Stimulated activated CD4-positive, alpha-beta T cell treated with anti-CD3 and anti-CD28 coated beads, Interleukin-1b, Interleukin-23, amount 100 ng/mL, for 24 hours (primary cell): ENCODE measurements at places on chromosomes 3 and 15.

DNA sequence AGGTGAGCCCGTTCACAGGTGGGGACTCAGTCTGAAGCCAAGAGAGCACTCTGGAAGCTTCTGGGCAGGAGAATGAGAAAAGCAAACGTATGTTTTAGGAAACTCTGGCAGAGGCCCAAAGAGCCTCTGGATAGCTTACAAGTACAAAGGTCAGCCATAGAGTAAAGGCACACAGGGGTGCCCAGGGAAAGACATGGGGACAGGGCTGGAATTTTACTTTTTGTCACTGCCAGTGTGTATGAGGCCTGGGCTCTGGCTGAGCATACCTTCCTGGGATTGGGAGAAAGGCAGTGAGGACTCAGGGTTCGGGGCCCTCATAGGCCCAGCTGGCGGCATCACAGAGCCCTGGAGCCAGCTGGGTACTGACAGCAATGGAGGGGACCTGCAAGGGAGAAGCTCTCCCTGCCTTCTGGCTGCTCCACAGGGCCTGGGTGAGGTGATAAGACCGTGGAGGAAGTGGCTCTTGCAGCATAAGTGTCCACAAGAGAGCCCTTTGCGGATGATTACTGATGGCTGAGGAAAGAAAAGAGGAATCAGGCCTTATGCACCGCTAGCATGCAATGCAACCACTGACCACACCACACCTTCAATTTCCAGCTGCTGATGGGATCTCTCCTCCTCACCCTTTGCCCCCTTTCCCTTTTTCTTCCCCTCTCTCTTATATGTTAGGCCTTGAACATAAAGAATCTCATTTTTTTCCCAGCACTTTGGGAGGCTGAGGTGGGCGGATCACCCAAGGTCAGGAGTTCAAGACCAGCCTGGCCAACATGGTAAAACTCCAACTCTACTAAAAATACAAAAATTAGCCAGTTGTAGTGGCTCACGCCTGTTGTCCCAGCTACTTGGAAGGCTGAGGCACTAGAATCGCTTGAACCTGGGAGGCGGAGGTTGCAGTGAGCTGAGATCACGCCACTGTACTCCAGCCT, 25.1 kb upstream of the BCL2L10 start:
- no peak for DNase-seq

- no peak for DNase-seq
Measured at GRCh38 chr3:13041113-13041776, 32.0 kb downstream of the IQSEC1 start.

DNA sequence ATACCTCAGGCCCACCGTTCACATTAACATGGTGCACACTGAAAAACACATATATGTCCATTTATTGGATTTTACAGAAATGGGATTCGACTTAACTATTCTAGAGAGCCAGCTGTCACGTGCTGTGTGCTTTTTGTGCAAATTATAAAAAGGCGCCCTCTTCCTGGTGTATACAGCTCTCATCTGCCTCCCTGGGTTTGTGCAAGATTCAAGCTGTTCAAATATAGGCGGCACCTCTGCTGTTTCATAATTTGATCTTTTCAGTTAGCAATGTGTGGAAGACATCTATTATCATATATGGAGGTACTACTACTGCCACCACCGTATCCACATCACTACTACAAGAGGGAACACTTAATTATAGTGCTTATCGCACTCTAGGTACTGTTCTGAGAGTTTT, 187.6 kb downstream of the EBLN2 start:
- DNase-seq = no peak

DNA sequence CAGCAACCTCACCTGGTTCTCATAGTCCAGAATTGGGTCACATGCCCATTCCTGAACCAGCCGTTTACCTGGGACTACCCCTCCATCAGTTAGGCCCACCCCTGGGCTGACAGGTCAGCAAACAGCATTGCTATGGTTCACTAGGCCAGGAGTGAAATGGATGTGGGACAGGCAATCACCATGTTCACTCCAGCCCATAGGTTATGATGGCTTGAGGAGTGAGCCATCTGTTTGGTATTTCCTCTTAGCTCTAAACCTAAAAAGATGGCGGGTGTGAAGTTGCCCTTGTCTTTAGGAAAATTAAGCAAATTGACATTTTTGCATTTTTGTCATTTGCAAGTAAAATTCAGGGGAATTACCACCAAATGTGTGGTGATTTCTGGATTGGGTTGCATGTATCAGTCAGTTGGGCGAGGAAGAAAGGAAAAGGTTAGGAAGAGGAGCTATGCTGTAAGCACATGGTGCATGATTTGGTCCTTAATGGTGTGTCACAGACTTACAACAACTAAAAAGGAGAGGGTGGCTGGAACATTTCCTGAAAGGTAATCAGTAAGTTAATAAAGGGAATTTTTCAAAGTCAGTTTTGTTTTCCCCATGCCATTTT, 17.2 kb downstream of the NXPE3 start:
- DNase-seq = no peak

- no peak for DNase-seq
Measured at GRCh38 chr3:70224337-70224736, 88.1 kb downstream of the MDFIC2 start.

- DNase-seq = no peak
Measured at GRCh38 chr3:4401441-4401840, 65.6 kb downstream of the SUMF1 start.

GRCh38 chr15:81284256-81285031, 39.5 kb downstream of the STARD5 start:
- DNase-seq = no peak

DNA sequence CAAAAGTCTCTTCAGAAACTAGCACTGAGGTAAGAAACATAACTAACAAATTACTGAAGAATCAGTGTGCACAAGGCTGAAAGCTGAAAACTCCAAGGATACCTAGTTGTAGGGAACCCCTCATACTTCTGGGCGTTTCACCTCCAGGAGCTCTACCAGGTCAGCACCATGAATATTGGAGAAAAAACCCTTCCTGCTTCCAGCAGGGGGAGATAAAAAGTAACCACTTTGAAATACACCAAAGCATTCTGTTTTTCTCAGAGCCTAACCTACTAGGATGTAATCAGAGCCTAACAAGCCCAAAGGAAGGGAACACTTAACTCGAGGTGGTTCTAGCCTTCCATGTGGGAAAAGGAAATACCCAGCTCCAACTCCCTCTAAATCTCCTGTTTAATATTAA, 175.8 kb upstream of the MME start:
- no peak for DNase-seq

- DNase-seq = no peak
Measured at GRCh38 chr3:141532609-141533008, 45.8 kb downstream of the RASA2 start.

DNA sequence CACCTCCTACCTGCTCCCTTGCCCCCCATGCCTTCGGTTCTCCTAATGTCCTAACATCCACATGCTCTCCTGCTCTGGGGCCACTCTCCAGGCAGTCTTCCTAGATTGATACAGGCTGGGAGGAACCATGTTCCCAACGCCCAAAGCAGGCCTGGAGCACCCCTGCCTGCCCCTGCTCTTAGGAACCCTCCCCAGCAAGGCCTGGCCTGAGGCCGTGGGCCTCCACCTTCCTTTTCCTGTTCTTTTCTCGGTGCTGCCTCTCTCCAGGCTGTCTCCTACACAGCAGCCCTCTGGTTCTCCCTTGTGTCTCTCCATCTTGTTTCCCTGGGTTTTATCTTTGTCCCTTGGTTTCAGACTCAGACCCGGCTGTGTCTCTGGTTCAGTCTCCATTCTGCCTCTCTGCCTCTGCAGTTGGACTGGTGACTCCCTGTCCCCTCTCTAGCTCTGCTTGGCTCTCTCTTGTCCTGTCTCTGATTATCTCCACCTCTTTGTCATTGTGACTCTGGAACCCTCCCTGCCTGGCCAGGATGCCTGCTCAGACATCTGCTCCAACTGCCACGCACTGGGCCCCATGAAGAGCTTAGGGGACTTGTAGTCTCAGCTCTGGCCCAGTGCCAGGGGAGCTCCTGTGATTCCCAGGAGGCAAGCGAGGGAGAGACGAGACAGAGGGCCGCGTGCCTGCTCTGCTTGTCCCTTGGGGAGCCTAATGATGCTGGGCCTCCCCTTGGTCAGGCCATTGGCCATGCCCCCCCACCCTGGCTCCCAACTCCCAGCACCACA, 26.0 kb upstream of the RPL29 start:
- DNase-seq = no peak

GRCh38 chr3:7025581-7026300, 164.8 kb downstream of the GRM7 start:
- no peak for DNase-seq

GRCh38 chr3:186476541-186476940, 67.6 kb downstream of the CRYGS start:
- no peak for DNase-seq

DNA sequence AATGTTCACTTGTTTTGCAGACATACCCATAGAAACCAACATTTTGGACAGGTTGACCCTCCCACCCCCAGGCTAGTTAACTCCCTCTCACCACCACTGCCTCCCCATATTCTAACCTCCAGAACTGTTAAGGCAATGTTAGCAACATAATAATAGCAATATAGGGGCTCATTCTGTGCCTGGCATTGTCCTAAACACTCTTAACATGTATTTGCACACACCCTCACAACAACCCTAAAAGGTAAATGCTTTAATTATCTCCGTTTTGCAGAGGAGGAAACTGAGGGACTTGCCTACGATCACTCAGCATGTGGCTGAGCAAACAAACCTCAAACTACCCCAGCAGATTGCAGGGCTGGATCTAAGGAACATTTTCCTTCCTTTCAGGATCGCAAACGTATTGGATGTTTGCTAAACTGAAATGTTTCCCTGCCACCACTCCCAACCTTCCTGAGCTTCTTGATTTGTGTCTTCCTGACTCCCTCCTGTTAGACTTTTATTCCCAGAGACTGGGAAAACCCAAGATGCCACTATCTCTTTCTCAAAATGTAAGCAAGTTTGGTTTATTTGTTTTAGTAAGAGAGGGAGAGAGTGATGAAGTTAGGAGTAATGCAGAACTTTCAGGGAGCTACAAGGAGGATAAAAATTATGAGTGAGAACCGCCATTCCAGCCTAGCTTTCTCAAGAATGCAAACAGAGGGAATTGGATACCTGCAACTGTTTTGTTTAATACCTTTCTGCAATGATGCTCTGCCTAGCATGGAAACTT, 1.3 kb downstream of the SCG5 start:
- DNase-seq = no peak

- DNase-seq = no peak
Measured at GRCh38 chr15:88830016-88830415, 26.8 kb downstream of the ACAN start.

GRCh38 chr15:48367483-48367882, 36.3 kb downstream of the DUT start:
- DNase-seq = no peak

DNA sequence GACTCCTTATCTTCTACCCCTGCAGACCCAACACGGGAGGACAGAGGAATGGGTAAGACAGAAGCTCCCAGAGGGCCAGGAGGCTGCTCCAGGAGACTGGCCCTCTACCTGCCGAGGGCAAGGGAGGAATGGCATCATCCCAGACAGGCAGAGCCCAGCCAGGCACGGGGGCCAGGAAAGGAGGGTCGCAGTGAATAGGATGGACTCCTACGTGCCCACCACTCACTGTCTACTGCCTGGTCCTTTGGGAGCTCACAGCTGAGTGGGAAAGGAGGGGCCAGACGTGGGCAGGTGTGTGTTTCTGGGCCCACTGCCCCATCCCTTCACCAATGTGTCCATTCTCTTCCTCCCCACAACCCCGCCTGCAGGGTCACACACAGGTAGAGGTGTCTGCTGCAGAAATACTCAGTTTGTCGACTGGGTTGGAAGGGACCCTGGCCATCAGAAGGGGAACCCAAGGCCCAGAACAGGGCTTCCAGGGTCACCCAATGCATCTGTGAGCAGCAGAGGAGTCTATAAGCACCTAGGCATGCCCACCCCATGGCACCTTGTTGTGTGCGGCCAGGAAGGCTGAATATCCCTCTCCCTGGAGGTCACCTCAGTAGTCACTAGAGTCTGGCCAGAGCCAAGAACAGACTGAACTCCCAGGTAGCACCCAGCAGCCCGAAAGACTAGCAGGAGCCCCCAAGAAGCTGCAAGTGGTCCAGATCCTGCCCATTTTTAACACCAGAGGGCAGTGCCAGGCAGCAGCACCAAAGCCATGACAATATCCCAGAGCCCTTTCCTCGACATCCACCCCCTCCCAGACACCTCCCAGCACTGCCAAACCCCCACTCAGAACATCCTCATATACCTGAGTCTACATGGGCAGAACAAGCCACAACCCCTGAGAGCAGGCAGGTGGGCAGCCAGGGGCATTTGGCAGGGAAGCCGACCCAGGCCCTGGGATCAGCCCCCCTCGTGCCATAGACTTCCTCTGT, 24.0 kb downstream of the TKT start:
- no peak for DNase-seq

- no peak for DNase-seq
Measured at GRCh38 chr3:72265256-72266015, 480.5 kb upstream of the PROK2 start.

- DNase-seq = no peak
Measured at GRCh38 chr15:40511472-40512133, 40.8 kb downstream of the CHST14 start.

DNA sequence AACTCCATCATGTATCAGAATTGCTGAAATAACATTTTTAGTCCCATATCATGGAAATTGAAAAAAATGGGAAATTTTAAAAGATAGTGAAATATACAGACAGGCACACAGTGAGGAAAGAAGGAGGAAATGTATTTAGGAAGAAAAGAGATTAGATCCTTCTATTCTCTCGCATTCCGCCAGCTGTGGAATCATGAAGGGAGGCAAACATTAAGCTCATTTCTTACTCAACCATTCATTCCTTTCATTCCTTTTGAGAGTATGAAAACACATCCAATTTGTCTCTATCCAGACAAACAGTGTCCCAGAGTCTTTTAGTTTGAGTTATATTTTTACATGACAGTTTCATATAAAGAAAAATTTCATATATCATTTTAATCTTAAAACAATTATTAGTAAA, 52.5 kb upstream of the KCNMB2 start:
- no peak for DNase-seq
